Stimulated activated CD8-positive, alpha-beta memory T cell treated with anti-CD3 and anti-CD28 coated beads, Interleukin-7, amount 100 ng/mL, for 4 hours (primary cell): ENCODE measurements at places on chromosomes 11 and 22.

DNA sequence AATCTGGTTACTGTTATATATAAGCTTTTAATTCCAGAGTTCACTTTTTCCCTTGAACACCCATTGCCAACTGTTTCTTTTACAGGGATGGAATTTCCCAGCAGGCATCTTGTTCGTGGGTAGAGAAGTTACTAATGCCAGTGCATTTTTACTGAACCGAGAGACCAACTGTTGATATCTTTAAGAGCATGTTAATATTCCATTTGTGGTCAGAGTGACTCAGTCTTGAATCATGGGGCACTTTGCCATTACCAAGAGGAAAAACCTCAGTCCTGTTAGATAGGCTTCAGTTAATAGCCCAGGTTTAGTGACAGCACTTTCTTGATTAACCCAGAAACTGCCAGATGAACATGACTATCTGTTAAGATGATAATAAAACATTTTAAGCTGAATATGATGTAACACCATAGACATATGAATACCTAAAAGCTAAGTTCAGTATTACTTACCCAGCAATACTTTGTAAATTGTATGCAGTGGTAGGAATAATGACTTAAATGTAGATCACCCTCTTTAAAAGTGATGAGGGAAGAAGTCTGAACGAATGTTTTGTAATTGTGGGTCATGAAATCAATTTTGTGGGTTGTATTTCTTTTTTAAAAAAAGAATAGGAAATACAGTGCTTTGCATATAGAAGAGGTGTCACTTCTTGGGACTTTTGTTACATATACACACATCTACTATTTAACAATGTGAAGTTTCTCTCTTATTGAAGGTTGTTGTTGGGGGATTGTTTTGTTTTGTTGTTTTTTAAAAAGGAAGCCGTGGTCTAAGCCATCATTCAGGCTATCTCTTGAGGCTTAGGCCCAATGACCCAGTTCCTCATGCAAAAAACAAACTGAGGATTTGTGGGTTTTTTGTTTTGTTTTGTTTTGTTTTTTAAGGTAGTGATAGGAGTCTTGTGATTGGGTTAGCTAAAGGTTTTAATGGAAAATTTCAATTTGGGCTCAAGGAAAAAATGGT lies 79.2 kb upstream of the GRIK4 start:
- no peak for DNase-seq

- no peak for DNase-seq
Observed at GRCh38 chr11:22878039-22878438, 17.8 kb upstream of the CCDC179 start.

- no peak for DNase-seq
Observed at GRCh38 chr22:24926849-24927579, 19.5 kb downstream of the LHFPL7 start.

DNA sequence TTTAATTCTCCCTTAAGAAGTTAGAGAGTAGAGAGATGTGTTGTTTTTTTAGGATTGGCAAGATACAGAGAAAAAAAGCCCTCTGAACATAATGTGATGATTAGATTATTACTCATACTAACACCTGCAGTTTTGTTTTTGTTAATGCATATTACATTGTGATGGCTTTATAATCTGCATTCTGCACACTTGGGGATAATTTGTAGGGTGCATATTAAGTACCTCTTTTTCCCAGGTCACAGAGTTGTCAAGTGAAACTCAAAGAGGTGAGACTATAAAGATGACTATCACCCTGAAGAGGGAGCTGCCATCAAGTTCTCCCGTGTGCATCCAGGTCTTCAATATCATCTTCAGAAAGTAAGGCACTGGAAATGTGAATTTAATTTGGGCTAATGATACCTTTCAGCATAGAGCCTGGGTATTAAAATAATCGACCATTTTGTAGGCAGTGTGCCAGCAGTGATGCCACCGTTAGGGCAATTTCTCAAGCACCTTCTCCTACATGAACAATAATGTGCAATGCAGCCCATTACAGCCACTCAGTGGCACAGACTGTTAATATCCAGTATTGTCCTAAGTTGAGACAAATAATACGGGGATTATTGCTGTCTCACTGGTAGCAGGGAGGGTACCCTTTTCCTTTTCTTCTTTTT lies 16.2 kb downstream of the PIWIL4 start:
- DNase-seq: no peak

- no peak for DNase-seq
Observed at GRCh38 chr11:73971175-73971719, 11.4 kb downstream of the UCP2 start.
